ENCODE measurements at places on chromosomes 5 and 9.

- DNase-seq: no peak
These were observed 210.5 kb downstream of the SNX18 start for GRCh38 chr5:54727874-54728587.

DNA sequence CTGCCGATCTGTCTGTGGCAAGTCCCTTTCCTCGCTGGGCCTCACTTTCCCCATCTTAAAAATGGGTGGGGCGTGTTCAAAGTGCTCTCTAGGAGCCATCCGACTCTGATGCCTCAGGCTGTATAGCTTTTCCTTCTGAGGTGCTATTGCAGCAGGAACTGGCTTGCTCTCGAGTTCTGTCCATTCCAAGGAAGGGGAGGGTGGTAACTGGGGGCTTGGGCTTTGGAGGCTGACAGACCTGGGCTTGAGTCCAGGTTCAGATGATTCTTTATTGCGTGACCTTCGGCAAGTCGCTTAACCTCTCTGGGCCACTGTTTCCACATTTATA is 139.5 kb downstream of the RGS3 start:
- DNase-seq: no peak

DNA sequence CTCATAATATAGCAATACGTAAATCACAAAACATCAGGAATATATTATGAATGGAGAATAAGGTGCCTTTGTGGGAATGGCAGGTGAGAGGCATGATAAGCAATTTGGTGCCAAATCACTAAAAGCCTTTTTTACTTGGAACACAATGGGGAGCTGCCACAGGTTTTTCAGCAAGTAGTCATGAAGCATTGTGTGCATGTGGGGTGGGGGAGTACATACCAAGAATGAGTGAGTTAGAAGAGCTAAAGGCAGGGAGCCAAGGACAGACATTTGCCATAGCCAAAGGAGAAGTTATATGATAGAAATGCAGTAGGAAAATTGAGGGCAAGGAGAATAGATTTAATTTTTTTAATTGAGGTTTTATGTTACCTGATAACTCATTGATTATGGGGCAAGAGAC is 445.0 kb upstream of the SMC2 start:
- DNase-seq: no peak

- peak; percentile 63 for DNase-seq
These were observed 126.6 kb upstream of the IL12B start for GRCh38 chr5:159456722-159457465.

- peak; percentile 50 for DNase-seq
These were observed 47.8 kb upstream of the JADE2 start for GRCh38 chr5:134477462-134478245.

DNA sequence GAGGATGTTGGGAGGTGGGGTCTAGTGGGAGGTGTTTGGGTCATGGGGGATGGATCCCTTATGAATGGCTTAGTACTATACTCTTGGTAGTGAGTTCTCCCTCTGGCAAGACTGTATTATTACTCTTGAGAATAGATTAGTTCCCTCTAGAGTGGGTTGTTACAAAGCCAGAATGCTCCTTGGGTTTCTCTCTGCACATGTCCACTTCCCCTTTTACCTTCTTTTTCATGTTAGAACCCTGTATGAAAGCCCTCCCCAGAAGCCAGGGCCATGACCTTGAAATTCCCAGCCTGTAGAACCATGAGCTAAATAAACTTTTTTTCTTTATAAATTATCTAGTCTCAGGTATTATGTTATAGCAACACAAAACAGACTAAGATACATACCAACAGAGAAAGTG is 31.1 kb downstream of the SLC24A2 start:
- DNase-seq: no peak

- no peak for DNase-seq
These were observed 163.4 kb downstream of the RAB3C start for GRCh38 chr5:58746321-58746720.

DNA sequence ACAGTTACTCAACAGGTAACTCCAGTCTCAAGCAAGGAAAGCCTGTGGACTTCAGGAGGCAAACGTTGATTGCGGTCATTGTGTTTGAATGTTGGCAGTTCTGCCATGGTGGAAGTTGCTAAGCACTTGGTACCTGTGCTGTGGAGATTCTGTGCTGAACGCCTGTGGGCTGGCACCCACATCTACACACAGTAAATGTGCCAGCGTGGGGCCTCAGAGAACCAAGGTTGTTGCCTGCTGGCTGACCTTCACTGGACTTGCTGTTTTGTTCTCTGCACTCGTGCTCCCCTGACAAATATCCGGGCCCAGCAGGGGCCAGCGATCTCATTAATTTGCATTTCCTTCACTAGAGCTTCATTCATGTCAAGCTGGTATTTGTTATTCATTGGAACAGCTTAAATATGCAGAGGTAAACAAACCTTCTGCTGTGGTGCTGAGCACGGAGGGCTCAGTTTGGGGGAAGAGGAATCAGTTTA is 141.8 kb downstream of the PRKACG start:
- no peak for DNase-seq

GRCh38 chr5:177232761-177233160 is 70.8 kb downstream of the RAB24 start:
- no peak for DNase-seq

DNA sequence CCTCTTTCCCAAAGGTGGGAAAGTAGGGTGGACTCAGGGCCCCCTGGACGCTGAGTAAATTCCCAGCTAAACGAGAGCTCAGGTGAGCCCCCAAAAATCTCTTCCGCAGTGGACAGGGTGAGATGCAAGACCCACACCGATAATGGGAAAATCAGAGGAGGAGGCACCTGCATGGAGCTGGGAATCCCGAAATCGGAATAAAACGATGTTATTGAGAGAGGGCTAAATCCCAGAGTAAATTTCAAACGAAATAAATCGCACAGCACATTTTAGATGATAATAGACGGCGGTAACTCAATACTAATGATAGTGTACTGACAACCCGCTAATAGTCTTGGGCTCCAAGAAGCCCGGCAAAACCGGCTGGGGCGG is 3.0 kb upstream of the BARHL1 start:
- no peak for DNase-seq

DNA sequence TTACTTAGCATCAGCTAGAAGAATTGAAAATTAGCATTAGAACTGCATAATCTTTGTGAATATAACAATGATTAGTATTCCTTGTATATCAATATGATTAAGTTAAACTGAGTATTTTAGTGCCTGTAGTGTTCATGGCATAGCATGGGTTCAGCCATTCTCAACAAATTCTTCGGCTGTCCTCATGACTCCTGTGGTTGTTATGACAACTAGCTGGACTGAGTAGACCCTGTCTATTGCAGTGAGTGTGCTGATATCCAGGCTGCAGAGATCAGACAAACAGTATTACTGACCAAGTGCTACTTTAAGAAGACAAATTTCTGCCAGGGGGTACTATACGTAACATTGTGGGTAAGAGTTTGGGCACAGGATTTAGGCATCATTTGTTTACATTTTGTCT is 125.9 kb downstream of the NUDT12 start:
- DNase-seq: no peak

DNA sequence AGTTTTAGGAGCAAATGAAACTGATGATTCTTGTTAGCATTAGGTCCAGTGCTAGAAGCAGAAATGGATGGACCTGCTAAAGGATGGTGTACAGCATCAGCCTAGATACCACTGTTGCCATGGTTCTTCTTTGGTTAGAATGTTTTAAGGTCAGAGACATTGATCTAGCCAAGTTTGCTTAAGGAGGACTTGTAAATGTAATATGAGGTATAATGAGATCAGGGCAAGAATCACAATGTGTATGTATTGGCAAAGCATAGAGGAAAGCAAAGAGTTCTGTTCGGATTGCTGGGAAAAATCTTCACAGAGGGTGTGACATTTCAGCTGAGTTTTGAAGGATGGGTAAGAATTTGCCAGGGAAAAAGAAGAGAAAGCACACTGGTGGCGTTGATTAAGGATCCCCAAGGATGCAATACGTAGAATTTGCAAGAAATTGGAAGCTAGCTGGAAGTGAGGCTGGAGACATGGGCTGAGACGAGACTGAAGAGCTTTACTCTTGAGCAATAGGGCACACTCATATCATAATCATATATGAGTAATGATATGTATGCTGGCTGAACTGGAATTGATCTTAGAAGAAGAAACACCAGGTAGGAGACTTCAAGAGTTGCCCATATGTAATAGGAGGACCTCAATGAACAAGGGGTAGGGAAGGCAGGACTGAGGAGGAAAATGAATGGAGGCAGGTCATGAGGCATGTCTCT is 102.0 kb downstream of the ZNF462 start:
- DNase-seq: no peak

DNA sequence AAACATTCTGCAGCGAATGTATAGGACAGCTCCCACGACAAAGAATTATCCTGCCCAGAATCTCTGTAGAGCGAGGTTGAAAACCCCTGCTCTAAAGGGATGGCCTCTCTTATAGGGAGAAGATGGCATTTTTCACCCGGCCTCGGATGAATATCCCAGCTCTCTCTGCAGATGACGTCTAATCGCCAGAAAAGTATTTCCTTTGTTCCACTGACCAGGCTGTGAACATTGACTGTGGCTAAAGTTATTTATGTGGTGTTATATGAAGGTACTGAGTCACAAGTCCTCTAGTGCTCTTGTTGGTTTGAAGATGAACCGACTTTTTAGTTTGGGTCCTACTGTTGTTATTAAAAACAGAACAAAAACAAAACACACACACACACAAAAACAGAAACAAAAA is 17.4 kb upstream of the RARS1 start:
- no peak for DNase-seq

DNA sequence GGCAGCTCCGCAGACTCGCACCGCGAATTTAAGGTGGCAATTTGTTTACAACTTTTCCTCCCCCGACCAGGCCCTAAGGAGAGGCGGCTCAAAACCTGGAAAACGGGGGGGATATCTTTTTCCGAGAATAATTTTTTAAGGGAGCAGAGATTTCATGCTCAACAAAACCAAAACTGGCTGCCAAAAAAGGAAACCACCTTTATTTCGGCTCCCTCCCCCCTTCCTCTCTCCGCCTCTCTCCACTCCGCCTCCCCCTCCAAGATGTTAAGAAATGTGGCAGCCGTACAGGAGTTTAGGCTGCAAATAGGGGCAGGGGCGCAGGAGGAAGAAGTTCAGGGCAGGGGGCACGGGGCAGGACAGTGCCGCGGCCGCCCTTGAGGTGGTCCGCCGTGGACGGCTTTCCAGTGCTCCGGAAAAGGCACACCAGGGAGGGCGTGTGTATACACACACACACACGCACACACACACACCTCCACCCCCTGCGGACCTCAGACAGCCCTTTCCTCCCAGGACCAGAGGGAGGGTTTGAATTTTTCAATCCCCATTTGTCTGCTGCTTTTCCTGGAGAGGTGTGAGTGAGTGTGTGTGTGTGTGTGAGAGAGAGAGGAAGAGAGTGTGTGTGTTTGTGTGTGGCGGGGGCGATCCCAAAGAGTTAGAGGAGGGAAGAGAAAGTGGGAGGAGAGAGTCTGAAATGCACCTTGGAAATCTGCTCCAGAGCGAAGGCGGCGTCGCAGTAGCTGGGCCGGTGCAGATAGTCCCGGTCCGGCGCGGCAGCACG is 9.1 kb downstream of the PTCH1 start:
- DNase-seq: peak; percentile 71

GRCh38 chr5:154168395-154168794 is 22.1 kb upstream of the GALNT10 start:
- DNase-seq: no peak

DNA sequence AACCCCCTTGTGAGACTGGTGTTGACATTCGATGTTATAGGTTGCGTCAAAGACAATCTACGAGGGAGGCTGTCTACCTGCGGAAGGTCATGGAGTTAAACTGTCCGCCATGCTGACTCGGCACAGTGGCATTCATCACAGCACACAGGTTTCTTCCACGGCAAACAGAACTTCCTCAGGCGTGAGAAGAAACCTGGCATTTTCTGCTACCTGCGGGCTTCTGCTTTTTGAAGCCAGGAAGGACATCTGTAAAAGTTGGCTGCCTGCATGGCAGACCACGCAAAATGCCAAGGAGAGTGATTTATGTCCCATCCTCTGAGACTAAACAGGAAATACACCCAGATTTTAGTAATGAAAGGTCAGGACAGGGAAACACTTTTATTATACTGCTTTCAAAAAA is 809.8 kb upstream of the NUDT12 start:
- DNase-seq: no peak

GRCh38 chr9:95077766-95078370 is 239.6 kb downstream of the FANCC start:
- no peak for DNase-seq

- no peak for DNase-seq
These were observed 160.0 kb upstream of the GNA14 start for GRCh38 chr9:77807846-77808750.

DNA sequence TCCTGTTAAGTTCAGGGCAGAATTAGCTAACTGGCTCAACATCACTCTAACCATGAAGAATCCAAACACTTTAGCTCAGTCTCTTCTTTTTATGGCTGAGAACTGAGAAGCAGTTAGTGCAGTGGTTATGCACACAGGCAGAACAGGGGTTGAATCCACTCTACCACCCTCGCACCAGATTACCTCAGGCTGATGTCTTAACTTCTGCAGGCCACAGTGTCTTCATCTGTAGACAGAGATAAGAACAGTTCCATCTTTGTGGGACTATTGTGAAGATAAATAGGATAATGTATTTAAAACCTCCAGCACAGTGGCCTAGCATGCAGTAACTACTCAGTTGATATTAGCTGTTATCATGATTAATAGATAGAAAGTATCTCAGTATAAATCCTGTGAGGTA is 54.8 kb downstream of the FAM114A2 start:
- no peak for DNase-seq

- peak; percentile 43 for DNase-seq
These were observed 70.5 kb downstream of the PIK3R1 start for GRCh38 chr5:68285851-68286611.

GRCh38 chr5:11467588-11467987 is 436.7 kb downstream of the CTNND2 start:
- no peak for DNase-seq

DNA sequence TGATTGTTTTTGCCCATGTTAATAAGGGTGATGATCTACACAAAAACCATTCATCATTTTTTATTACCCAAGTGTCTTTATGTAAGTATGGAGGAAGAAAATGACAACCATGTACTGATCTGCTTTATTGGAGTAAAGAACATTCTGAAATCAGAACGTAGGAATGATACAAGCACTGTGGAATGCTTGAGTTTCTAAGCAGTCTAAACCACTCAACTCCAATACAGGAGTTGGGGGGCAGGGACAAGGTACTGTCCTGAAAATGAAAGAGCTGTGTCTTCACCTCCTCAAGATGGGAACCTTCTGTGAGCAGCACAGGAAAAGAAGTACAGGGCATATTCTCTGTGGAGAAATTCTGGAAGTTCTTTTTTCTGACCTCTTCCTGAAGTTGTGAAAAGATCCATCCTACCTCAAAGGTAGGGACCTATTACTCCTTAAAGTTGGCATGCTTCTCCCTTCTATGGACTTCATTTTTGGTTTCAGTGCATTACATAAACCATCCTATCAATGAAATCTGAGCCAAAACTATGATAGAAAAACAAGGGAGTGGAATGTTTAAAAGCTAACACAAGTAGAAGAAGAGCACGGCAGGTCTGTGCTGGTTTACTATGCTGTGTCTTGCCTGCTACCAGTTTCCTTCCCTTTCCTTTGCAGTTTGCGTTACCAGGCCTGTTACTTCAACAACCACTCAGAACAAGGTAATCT is 202.6 kb downstream of the SEMA5A start:
- peak; percentile 52 for DNase-seq

GRCh38 chr9:19998153-19998552 is 209.3 kb upstream of the SLC24A2 start:
- no peak for DNase-seq
